ENCODE measurements at places on chromosomes 7 and 10.
A peak's percentile ranks its signal among the peaks of the same experiment; 100 is the strongest.

- no peak for DNase-seq
These were observed 201.1 kb downstream of the LRRN3 start for GRCh38 chr7:111292026-111292470.

DNA sequence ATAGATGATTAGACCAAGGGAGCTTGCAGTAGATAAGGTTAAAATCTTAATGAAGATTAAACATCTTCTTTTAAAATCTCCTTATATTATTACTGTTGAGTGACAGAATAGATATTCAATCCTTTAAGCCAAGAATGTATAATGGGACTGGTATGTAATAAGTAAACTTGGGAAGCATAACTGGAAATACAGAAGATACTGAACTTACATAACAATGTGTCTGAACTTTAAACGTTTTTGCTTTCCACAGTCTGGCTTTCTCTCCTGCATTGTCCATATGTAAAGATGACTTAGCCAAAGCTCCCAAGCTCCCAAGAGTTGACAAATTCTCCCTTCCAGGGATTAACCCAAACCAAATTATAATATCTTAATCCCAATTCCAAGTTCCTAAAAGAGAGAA, 129.8 kb downstream of the KCND2 start:
- DNase-seq = no peak

- DNase-seq = no peak
These were observed 336.3 kb upstream of the NFE2L3 start for GRCh38 chr7:25815711-25816110.

DNA sequence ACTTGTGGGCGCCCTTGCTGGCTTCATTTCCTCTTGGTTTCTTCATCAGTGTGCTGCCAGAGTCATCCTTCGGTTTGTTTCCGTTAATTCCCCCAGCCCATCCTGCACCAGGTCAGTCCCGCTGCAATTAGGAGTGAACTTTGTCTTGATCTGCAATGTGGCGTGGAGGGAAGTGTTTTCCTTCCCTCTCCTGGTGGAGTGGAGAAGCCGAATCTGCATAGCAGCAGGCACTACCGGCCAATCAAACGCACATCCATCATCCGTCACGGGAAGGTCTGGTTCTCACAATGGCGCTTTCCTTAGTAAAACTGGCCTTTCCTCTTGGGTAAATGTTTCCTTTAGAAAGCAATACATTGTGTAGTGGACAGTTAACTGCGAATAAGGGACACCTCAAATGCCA, 337.5 kb downstream of the CXCL12 start:
- no peak for DNase-seq

DNA sequence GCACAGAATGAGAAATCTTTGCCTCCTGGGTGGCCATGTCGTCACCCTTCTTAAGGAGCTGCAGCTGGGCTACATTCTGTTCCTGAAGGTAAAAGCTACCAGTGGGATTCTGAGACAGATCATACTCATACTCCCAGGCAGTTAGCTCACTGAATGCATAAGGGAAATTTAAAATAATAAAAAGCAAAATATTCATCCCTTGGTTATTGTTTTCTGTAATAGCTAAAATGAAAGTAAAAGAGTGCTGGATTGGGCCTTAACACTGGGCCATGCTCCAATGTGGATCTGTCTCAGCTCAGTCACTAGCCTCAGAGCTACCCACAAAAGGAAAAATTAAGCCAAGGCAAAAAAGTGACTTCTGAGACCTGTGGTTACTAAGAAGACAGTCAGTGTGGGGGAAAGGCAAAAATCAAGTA, 8.9 kb upstream of the DYNC2I1 start:
- DNase-seq = no peak

DNA sequence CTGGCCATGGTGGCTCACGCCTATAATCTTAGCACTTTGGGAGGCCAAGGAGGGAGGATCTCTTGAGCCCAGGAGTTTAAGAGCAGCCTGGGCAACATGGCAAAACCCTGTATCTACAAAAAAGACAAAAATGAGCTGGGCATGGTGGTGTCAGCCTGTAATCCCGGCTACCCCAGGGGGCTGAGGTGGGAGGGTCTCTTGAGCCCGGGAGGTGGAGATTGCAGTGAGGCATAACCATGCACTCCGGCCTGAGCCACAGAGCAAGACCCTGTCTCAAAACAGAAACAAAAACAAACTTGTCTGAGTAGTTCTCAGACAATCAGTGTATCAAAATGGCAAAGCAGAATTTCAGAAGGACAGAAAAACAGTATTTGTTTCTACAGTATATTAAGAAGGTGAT, 45.2 kb upstream of the BPGM start:
- DNase-seq = no peak

DNA sequence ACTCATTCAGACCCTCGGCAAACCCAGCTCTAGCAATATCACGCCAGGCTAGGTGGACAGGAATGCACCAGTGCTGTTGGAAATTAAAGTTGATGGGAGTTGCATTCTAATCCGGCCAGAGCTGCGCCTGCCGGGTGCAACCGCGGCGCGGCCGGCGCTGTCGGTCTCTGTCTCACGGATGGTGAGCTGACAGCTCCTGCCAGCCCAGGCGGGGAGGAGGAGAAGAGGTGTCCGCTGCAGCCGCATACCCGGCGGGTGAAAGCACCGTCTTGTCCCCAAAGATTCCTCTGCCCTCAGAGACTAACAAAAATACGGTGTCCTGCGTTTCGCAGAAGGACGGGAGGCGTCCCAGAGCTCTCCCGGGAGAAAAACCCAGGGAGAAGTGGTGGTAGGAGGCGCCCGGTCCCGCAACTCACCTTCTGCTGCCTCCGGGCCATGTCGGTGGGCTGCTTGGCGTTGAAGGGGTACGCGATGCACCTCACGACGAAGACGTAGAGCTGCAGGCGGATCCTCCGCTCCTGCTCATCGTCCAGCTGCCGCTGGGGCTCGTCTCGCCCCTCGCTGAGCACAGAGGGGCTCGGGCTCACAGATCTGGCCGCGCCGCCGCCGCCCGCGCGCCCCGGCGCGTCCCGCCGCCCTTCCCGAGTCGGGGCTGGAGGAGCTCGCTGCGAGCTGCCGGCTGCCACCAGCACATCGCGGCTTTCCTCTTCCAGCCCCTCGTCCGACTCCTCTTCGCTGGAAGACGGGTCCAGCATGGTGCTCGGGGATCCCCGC, 490 bp downstream of the CADPS2 start:
- peak; percentile 42 for DNase-seq

DNA sequence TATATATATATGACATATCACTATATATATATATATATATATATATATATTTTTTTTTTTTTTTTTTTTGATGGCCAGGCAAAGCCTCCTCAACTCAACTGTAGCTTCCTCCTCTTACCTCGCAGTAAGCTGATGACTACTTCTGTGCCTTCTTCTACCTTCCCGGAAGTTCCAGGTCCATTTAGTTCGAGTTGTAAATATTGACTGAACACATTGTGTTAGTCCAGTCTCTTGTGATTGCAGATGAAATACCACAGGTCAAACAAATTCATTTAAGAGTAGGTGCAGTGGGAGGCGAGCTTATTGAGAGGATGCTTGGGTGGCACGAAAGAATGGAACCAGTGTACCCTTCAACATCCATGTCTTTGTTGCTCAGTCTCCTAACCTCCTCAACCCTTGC, 144.6 kb downstream of the ST7 start:
- no peak for DNase-seq

GRCh38 chr10:25388862-25389206, 214.0 kb downstream of the GPR158 start:
- DNase-seq = no peak

- no peak for DNase-seq
These were observed 112.2 kb downstream of the CLEC2L start for GRCh38 chr7:139635526-139636302.

GRCh38 chr7:30470771-30471170, 7.8 kb downstream of the NOD1 start:
- DNase-seq = no peak

- no peak for DNase-seq
These were observed 23.2 kb upstream of the C1GALT1 start for GRCh38 chr7:7159063-7159658.

GRCh38 chr10:3532644-3533043, 252.4 kb downstream of the KLF6 start:
- no peak for DNase-seq

GRCh38 chr10:61642150-61642571, 20.6 kb upstream of the CABCOCO1 start:
- no peak for DNase-seq

GRCh38 chr7:120964088-120964487, 13.5 kb downstream of the ING3 start:
- DNase-seq = no peak

DNA sequence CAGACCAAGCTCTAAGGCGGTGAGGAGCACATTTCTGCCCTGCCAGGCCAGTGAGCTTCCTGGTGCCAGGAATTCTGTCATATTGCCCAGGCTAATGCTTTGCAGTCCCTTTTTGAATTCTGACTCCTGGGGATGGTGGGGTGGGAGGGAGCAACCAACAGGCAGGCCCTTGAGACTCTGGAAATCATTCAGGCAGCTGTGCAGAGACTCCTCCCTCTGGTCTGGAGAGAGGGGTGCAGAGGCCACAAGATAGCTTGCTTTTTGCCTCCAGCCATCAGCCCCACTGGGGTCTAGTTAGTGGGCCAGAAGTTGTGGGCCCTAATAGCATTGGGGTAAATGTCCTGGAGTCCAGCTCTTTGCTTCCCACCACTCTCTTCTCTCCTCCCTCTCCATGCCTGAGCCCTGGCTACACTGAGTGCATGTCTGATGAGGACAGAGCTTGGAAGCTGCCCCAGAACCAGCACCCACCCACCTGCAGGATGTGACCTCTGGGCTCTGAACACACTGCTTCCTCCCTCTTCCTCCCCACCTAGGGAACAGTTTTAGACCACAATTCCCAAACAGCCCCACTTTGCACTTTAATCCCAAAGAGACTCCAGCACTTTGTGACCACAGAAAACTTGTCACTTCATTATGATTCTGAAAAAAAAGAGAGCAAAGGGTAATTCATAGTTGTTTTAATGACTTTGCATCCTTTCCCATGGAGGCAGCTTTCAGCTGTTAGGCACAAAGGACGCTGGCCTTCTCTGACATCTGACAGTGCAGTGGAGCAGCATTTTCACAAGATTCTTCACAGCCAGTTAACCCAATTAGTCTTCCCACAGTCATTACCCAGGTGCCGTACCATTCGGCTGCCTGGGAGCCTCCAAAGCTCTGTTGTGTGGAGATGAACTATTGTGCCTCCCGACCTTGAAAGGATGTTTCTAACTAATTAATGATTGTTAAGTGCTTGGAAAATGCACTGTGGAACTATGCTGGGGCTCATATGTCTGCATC, 262.5 kb downstream of the TRIL start:
- no peak for DNase-seq

DNA sequence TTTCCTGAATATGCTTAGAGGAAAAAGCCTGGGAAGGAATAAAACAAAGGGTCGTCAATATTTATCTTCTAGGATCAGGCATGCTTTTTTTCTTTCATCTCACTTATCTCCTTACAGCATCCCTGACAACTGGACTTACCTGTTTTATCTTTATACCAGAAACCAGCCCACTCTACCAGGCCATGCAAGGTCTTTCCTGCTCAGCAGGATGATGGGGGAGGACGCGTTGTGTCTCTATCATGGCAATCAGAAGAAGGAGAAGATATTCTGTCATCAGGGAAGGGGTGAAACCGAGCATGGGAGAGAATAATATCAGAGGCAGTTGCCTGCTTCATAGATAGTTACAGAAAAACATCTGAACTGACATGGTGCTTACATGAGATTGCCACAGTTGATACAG, 445.6 kb downstream of the DPP6 start:
- no peak for DNase-seq

DNA sequence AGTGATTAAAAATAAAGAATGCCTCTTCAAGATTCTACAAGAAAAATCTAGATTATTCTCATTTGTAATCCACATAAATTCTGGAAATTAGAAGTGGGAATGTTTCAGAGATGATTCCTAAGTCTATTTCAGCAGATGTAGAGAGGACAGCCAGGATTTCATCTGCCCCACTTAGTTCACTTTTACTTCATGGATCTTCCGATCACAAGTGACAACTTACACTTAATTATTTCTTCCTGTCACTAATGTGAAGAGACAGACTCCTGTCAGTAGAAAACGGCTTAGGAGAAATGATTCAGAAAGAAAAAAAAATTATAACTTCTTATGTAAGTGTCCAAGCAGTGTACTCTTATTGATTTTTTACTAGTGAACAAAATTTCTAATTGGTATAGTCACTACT, 368.2 kb upstream of the SMIM30 start:
- no peak for DNase-seq

GRCh38 chr7:71766016-71766415, 634.1 kb downstream of the GALNT17 start:
- DNase-seq = no peak

GRCh38 chr7:194252-195009, 2.1 kb downstream of the FAM20C start:
- no peak for DNase-seq

GRCh38 chr10:3054851-3055199, 12.5 kb upstream of the PFKP start:
- no peak for DNase-seq

DNA sequence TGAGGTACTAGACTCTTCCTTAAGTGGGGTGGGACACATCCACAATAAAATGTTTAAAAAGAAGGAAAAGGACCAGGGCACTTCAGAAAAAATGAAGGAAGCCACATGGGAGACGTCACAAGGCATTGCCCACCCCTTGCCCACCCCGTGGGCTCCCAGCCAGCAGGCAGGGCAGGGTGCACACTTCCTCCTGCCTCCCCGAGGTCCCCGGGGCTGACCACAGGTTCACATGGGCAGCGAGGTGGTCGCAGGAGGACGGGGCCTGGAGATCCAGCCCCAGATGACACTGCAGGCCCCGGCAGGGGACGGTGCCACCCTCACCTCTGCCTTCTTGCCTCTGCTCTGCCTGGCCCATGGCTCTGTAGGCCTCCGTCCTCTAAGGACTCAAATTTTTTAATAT, 45.6 kb downstream of the PWWP2B start:
- no peak for DNase-seq

Measured in nucleus accumbens (tissue), 56 donors.